Activated effector memory CD4-positive, alpha-beta T cell treated with anti-CD3 and anti-CD28 coated beads, Interleukin-2, amount 50 U/mL, for 16 hours (primary cell): ENCODE measurements at places on chromosomes 13 and 19.

GRCh38 chr13:74465271-74465670 is 331.1 kb upstream of the KLF12 start:
- no peak for DNase-seq

GRCh38 chr13:109331898-109332297 is 454.5 kb downstream of the IRS2 start:
- DNase-seq, result no peak

DNA sequence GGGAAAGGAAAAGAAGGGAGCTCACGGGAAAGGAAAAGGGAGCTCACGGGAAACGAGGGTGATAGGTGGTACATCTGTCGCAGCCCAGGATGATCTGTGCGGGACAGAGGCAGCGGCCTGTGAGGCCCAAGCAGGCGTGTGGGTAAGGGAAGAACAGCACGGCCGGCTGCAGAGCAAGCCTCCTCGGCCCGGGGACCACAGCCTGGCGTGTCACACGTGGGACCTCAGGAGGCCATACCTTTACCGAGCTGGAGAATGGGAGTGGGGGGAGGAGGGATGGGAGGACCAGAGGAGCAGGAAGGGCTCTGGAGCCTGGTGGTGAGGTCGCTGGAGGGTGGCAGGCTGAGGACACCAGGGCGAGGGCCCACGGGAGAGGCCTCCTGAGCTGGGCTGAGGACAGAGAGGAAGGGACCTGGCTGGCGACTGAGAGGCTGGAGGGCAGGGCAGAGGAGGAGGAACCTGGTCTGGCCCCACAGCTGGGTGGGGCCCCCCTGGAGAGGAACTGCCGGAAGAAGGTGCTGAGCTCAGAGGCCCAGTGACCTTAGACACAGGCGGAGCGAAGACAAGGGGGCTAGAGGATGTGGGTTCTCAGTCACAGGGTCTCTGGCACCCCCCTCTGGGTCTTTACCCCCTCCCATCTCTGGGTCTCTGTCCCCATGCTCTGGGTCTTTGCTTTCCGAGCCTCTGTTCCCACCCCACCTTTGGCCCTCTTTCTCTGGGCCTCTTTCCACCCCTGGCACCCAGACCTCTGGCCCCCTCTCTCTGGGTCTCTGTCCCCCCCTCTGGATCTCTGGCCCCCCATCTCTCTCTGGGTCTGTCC is 2.9 kb upstream of the FTL start:
- peak; percentile 74 for DNase-seq

DNA sequence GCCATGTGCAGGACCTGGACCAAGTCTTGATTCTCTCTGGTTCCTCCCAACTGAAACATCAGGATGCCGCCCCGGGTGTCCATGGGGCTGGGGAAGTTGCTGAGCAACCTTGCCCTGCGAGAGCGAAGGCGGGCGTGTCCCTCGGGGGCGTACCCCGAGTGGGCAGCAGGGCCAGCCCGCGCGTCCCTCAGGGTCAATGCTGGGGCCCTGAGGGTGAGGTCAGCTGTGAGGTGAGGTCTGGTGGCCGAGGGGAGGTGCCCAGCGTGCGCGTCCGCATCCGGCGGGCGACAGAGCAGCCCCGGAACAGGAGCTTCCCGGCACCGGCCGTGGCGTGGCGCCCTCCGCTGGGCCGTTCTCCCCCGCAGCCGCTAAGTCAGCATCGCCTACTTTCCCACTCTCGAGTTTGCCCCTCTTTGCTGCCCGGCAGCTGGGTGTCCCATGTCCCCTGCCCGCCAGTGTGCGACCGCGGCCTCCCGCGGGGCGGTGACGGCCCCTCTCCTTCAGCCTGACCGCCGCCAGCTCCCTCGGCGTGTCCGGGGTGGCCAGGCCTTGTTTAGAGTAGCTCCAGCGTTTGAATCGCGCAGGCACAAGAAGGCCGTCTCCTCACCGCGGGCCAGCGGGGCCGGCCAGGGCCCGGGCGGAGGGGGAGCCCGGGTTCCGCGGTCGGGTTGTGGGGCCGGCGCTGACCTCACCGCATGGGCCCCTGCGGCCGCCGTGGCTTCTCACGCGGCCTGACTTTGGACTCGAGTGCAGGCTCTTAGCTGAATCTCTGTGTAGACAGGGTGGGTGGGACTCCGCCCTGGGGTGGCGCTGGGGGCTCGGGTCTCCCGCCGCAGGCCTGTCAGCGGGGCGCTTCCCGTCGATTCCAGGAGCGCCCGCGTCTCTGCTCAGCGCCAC is 33.0 kb downstream of the GJA3 start:
- peak; percentile 78 for DNase-seq

DNA sequence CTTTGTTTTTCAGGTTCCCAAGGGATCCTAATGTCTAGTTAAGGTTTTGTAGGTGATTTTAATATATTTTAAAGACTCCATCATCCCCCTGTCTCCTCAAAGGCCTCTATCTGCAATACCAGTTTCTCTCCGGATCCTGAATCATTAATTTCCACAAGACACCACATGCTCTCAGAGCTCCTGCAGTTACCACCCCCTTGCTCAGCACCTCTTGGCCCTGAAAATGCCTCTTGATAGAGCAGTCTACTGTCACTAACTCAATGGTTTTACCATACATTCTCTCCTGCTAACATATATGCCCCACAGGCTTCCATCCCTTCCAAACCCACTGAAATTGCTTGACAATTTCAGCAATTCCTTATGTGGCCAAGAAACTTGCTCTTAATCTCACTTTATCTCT is 1.9 kb upstream of the PEG3 start:
- no peak for DNase-seq

DNA sequence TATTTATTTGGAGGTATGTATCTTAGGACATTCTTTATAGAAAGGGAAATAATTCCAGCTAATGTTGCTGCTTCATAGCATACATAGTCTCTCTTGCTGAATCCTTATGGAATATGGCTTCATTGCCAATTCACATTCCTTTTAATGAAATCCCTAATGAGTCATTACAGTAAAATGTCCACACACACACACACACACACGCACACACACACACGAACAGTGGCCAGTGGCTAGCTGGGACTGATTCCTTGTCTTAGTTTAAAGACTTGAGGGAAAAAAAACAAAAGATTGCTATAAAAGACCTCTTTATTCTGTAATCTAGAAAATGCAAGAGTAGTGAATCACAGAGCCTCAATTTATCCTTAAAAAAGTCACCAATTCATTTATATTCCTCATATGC is 301.6 kb downstream of the SLITRK6 start:
- DNase-seq, result no peak

GRCh38 chr13:76852986-76853385 is 33.2 kb downstream of the KCTD12 start:
- no peak for DNase-seq

- no peak for DNase-seq
Observed at GRCh38 chr19:49904136-49904535, 7.4 kb upstream of the IL4I1 start.

DNA sequence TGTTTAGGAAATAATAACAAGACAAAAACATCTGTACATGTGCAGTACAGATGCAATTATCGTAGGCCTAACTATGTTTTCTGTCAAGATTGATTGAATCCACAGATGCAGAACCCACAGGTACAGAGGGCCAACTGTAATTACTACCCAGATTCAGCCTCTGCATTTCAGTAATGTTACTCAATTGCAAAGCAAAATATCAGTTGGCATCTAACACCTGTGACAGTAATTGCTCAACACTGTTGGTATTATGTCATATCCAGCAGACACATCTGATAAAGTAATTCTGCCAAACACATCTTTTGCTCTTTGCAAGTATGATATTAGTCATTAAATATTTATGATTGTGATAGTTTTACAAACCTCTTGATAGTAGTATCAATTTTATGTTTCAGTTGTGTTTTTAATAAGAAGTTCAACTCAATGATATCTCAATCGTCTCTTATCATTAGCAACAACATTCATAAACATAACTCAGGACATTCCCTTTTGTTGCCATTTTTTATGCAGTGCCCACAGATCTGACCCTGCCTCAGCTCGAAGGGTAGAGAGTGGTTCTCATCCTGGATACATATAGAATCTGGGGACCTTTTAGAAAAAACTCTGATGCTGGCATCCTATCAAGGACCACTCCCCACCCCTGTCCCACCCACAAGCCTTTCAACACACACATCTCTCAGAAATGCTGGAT is 104.7 kb downstream of the MYCBP2 start:
- DNase-seq, result no peak

DNA sequence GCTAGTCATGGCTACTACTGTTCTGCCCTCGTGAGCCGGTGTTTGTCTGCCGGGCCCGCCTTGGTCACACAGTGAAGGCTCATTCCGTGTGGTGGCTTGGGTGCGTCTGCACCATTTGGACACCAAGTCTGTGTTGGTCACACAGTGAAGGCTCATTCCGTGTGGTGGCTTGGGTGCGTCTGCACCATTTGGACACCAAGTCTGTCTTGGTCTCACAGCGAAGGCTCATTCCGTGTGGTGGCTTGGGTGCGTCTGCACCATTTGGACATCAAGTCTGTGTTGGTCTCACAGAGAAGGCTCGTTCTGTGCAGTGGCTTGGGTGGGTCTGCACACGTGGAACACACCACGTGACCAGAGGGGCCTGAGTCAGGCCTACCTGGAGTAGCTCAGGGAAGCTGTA is 29.0 kb upstream of the DCUN1D2 start:
- DNase-seq, result no peak

- no peak for DNase-seq
Observed at GRCh38 chr19:45099467-45100191, 6.7 kb downstream of the PPP1R37 start.

- no peak for DNase-seq
Observed at GRCh38 chr13:113533161-113533840, 42.8 kb upstream of the DCUN1D2 start.

DNA sequence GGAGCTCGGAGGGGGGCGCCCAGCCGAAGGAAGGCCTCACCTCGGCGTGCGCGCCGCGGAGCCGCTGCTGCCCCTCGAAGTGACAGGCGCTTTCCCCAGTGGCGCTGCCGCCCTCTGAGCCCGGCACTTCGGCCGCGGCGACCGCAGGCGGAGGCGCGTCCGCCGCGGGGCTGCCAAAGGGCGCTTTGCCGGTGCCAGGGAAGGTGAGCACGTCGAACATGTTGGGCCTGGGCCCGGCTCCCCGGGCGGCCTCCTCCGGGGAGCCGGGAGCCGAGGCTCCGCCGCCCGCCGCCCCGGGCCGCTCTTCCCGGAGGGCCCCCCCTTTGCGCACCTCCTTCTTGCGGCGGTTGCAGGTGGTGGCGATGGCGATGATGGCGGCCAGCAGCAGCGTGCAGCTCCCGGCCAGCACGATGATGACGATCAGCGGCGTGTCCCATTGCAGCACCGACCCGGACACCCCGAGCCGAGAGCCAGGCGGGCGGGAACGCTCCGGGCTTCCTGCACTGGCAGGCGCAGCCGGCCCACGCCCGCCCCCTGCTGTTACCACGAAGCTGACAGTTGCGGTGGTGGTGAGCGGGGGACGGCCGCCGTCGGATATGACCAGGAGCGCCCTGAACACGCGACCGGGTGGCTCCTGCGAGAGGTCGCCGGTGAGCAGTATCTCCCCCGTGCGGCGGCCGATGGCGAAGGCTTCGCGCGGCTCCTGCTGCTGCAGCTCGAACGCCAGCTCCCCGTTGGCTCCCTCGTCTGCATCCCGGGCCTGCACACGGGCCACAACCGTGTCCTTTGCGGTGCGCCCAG is 2.5 kb downstream of the PCDH8 start:
- DNase-seq, result no peak

DNA sequence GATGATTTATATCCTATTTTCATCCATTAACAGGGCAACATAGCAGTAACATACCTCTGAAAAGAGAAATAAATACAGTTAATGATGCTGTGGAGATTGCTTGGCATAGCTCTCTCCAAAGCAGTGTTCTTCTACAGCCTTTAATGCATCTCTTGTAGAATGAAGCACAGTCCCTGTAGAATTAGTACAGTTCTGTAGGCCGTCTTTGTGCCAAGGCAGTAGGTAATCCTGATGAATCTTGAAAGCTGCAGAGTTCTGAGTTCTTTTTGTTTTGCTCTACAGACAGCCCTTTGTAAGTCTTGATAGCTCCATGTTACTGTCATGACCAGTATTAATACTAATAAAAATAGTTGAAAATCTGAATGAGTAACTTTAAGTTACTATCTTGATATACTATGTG is 184.2 kb downstream of the MAB21L1 start:
- no peak for DNase-seq

GRCh38 chr13:27403203-27403678 is 21.2 kb upstream of the GTF3A start:
- no peak for DNase-seq

DNA sequence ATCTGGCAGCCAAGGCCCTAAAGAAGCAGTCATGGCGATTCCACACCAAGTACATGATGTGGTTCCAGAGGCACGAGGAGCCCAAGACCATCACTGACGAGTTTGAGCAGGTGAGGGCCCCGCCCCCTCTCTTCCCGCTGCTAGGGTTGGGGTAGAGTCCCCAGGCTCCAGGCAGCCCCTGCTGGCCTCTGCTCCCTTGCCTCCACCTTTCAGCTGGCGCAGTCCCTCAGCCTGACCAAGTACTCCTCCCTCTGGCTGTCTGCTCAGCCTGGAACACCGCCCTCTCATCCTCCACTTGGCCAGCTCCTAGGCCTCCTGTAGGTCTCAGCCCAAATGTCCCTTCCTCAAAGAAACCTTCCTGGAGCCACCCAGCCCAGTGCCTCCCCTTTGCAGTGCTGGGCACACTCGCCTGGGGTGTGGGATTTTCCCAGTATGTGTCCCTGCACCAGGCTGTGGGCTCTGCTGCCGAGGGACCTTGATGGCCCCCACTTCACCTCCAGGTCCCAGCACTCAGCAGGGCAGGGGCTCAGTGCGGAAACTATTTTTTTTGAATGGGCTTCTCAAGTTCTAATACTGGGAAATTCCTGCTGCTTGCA is 5.7 kb downstream of the LENG1 start:
- DNase-seq, result no peak

DNA sequence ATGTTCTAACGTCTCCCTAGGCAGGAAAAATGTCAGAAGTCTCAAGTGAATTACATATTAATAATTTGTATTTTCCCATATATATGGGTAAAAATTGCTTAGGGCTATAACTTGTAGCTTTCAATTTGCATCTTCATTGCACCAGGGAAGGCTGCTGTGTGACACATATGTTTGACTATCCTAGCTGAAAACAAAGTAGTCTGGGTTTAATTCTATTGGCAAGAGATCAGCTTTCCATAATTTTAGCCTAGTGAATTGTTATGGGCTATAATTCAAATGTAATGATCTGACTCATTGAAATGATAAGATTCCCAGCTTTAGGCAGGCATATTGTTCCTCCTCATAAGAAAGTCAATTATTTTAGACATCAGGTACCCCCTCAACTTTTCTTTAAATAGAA is 553.1 kb downstream of the DCT start:
- no peak for DNase-seq

DNA sequence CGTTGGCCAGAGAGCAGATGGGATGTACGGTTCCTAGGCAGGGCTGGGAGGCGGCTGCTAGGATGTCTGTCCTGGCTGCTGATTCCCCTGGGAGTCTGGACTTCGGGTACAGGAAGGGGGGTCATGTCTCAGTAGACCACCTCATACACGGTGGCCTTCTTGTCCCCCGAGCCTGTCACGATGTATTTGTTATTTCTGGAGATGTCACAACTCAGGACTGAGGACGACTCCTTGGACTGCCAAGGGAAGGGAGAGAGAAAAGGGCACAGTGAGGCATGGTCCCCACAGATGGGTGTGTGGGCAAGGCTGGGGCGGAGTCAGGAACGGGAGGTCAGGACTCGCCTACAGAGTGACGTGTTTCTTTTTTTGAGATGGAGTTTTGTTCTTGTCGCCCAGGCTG is 20.4 kb downstream of the TLE6 start:
- DNase-seq, result no peak
